MCF 10A (cell line): ENCODE measurements at places on chromosomes 12 and 14.

DNA sequence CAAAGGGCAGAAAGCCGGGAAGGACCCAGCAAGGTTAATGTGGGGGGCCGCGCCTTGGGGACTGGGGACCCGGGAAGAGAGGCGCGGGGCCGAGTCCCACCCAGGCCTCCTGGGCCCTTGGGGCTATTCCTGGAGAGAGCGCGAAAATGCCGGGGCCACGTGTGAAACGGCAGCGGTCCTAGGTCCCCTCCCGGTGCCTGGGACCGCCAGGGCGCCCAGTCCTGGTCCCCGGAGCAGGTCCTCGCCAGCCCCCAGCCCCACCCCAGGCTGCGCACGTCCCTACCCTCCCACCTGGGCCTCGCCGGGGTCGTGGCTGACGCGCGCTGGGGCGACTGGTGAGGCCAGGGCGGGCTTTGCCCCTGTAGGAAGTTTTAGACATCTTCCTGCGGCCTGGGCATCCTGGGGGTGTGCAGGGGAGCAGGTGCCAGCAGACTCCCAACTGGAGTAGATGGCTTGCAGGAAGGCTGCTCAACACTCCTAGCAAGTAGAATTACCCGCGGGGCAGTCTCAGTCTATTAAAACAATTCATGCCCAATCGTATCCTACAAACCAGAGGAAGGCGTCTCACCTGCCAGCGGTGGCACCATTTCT is 708 bp downstream of the FAR2 start:
- H3K4me1 ChIP-seq: peaks cover 4% of the 10 kb centered on the region
- no peak for DNase-seq
- H3K4me3 ChIP-seq: no peak overlapping the region
- no peak overlapping the region for H3K27ac ChIP-seq

GRCh38 chr14:23572524-23572828 is 4.9 kb upstream of the AP1G2 start:
- H3K4me1 ChIP-seq: peaks cover 31% of the 10 kb centered on the region
- no peak overlapping the region for H3K4me3 ChIP-seq
- H3K27ac ChIP-seq: no peak overlapping the region
- no peaks in the 10 kb centered on the region for H3K36me3 ChIP-seq
- no peak for DNase-seq

GRCh38 chr12:52062167-52063081 is 7.4 kb upstream of the ATG101 start:
- DNase-seq: no peak
- H3K36me3 ChIP-seq: peaks cover 2% of the 10 kb centered on the region
- no peak overlapping the region for H3K27ac ChIP-seq
- no peaks in the 10 kb centered on the region for H3K4me1 ChIP-seq

DNA sequence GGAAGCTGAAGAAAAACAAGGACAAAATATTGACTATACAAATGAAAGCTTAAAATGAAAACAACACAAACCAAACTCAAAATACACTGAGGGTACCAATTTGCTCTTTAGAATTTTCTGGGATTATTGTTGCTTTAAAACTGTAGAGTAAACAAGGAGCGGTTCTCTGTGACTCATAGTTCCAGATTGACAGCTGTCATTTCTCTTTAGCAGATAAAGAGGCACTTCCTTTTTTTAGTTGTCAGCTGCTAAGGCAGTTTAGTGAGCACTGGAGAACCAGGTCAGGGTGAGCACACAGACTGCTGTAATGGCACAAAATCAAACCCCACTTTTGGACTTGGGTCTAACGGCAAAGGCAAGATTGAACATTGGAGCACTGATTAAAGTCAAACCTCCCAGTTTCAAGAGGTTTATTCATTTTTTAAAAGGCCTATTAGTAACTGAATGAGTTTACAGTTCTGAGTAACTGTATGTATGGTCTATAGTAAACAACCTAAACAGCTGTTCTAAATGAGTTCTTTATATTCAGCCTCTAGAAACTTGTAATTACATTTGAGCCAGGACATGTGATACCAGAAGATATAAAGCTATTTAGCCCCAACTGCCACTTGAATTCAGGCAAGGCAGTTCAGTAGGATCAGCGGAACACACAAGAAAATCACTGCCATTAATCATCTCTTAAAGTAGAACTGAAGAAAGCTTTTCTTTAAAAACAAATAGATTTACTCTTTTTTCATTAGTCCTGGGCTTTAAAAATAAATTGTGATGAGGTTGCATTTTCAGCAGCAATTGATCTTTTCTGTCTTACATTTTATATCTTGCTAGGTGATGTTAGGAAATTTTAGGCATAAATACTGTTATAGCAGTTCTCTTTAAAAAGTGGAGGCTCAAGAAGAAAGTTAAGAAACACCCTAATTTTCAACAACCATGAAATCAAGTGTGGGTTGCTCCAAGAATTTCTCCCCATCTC is 71.7 kb upstream of the PRICKLE1 start:
- no peak for DNase-seq
- no peaks in the 10 kb centered on the region for H3K27me3 ChIP-seq
- H3K27ac ChIP-seq: no peak overlapping the region
- no peaks in the 10 kb centered on the region for H3K4me1 ChIP-seq
- H3K4me3 ChIP-seq: no peak overlapping the region

- no peak overlapping the region for H3K4me3 ChIP-seq
- peaks cover 11% of the 10 kb centered on the region for H3K27me3 ChIP-seq
- DNase-seq: no peak
Observed at GRCh38 chr14:27668531-27668930, 1070.7 kb upstream of the NOVA1 start.

GRCh38 chr12:49330032-49330619 is 6.9 kb downstream of the C1QL4 start:
- H3K4me3 ChIP-seq: no peak overlapping the region
- H3K36me3 ChIP-seq: no peaks in the 10 kb centered on the region
- H3K4me1 ChIP-seq: no peaks in the 10 kb centered on the region
- DNase-seq: no peak
- H3K27ac ChIP-seq: no peak overlapping the region

DNA sequence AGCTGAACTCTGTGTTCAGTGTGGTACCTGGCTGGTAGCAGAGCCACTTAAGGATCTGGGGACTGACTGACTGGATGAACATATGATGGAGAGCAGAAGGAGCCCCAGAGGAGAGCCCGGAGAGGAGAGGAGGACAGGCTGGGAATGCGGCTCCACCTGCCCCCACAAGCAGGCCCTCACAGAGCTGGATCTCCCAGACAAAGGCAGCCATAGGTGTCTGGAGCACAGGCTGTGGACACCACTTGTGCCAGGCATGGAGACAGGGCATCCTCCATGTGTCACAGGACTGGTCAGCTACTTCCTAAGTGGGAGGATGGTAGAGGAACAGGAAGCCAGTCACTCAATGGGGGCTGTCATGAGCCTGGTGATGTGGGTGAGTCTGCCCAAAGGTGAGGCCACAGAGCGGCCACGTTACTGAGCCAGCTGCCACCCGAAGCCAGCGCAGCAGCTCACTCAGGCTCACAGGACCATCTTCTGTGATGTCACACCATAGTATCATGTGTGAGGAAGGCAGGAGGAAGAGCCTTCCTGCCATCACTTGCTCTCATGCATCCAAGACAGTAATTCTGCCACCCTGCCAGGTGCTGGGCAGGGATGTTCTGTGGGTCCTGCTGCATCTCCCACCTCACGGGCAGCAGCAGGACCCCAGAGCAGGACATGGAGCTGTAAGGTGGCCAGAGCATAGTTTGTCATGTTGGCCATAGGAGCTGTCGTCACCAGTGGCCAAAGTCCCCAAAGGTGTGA is 72.1 kb downstream of the PRIMA1 start:
- no peak overlapping the region for H3K27ac ChIP-seq
- DNase-seq: no peak
- no peaks in the 10 kb centered on the region for H3K27me3 ChIP-seq
- H3K4me3 ChIP-seq: no peak overlapping the region
- H3K36me3 ChIP-seq: no peaks in the 10 kb centered on the region

GRCh38 chr12:46963977-46964971 is 115.1 kb upstream of the PCED1B start:
- H3K4me1 ChIP-seq: peaks cover 22% of the 10 kb centered on the region
- H3K27me3 ChIP-seq: no peaks in the 10 kb centered on the region
- no peaks in the 10 kb centered on the region for H3K36me3 ChIP-seq
- DNase-seq: peak; percentile 78

DNA sequence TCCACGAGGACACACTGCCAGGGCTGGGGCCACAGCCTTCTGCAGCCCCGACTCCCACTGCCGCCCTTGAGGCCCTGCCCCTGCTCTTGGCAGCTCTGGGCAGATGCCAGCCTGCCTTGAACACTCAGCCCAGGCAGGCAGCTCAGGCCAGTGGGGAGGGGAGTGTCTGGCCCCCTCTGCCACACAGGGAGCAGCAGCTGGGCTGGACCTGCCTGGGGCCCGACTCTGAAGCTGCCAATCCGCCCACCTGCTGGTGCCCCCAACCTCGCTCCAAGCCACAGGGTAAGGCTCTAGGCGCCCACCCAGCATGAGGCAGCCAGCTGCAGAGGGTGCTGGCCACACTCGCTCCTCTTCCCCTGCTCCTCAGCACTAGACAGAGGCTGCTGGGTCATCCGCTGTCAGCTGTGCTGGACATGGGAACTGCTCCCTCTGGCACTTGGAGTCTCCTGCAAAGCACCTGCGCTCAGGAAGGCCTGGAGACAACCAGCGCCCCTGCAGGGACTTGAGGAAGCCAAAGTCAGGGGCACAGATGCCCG is 24.6 kb upstream of the NUDT14 start:
- DNase-seq: no peak
- no peak overlapping the region for H3K27ac ChIP-seq
- H3K4me1 ChIP-seq: peaks cover 6% of the 10 kb centered on the region
- H3K4me3 ChIP-seq: no peak overlapping the region
- peaks cover 13% of the 10 kb centered on the region for H3K36me3 ChIP-seq

DNA sequence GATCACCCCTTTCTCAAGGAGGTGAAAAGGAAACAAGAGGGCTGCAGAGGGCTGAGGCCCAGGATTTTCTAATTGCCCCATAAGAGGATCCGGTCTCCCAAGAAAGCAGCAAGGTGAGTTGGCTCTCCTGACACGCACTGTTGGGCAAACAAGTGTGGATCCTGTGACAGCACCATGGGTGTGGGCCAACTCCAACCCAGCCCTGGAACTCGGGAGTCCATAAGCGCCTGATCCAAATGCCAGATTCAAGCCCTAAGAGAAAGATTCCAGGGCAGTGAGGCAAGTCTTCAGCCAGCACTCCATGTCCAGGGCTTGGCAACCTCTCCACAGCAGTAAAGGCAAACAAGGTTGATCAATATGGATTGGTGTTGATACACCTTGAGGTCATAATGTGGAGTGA is 33.1 kb downstream of the KCNA5 start:
- H3K4me3 ChIP-seq: no peak overlapping the region
- H3K4me1 ChIP-seq: no peaks in the 10 kb centered on the region
- DNase-seq: no peak
- H3K36me3 ChIP-seq: no peaks in the 10 kb centered on the region

- no peaks in the 10 kb centered on the region for H3K27me3 ChIP-seq
- DNase-seq: no peak
- H3K36me3 ChIP-seq: no peaks in the 10 kb centered on the region
- no peak overlapping the region for H3K4me3 ChIP-seq
- H3K4me1 ChIP-seq: no peaks in the 10 kb centered on the region
Observed at GRCh38 chr14:83128783-83129182, 1595.1 kb upstream of the SEL1L start.
